Activated CD8-positive, alpha-beta T cell treated with anti-CD3 and anti-CD28 coated beads, Interleukin-2, amount 10 ng/mL, durations not matched to agents 7 days and 5 days (primary cell): ENCODE measurements at places on chromosomes 4 and X. TPM values are rescaled to one million over a fixed set of nuclear protein-coding genes. Genes with fewer than 3 reads are reported as not detected.

Gene EXOSC9
- 56.8 TPM for total RNA-seq

Gene NOX1
- not detected for total RNA-seq

Gene ANKRD50
- total RNA-seq: 0.10 TPM

Gene GPR119
- total RNA-seq: not detected

Gene SYP
- 2.6 TPM for total RNA-seq

Gene SYNPO2
- 0.60 TPM for total RNA-seq

Gene PPP2R2C
- not detected for total RNA-seq

Gene HSFX2
- not detected for total RNA-seq

Gene PAGE5
- total RNA-seq: not detected

Gene HNRNPDL
- total RNA-seq: 331 TPM
